Thymus (tissue), 14 donors: ENCODE measurements at places on chromosomes 16 and 17. TPM values are rescaled to one million over a fixed set of nuclear protein-coding genes. Genes with fewer than 3 reads are reported as not detected.

- no peak overlapping the region for H3K27ac ChIP-seq
- H3K4me3 ChIP-seq = no peak overlapping the region
- peaks cover 3% of the 10 kb centered on the region for H3K27me3 ChIP-seq
- no peaks in the 10 kb centered on the region for H3K36me3 ChIP-seq
- DNase-seq = no peak
Measured at GRCh38 chr17:73690676-73691075, 46.4 kb upstream of the SDK2 start.

The ABCC6 gene
- 0.09 TPM for total RNA-seq

DNA sequence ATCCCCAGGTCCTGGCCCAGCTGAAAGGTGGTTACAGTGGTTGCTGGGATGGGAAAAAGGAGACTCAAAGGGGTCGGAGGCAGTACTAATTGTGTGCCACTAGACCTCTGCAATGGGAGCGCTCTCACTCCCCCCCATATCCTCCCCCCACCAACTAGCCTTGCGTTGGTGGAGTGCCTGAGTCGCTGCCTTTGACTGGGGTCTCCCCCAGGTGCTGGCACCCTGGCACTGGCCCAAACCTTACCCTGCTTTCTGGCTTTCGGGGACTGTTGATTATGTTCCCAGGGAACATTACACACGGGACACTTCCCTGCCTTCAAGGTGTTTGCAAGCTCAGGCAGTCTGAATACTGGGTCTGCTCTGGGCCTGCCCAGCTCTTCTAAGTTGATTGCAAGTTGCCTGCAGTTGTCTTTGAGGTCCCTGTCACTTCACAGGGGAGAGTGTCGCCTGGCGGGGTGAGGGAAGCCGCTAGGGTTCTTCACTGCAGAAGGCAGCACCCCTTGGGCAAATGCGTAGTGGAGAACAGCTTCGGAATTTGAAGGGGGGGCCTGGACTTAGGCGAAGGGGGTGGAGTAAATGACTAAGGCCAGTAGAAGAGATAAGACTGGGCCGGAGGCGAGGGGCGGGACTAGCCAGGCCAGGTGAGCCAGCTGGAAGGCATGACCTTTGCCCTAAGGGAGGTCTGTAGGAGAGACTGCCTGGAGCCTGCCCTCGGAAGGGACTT lies 98.0 kb downstream of the RAB11FIP4 start:
- H3K27ac ChIP-seq = no peak overlapping the region
- H3K36me3 ChIP-seq = no peaks in the 10 kb centered on the region
- peaks cover 57% of the 10 kb centered on the region for H3K4me1 ChIP-seq
- peaks cover 6% of the 10 kb centered on the region for H3K27me3 ChIP-seq
- no peak for DNase-seq

The SPEM2 gene
- not detected for total RNA-seq

- no peaks in the 10 kb centered on the region for H3K4me1 ChIP-seq
- no peak overlapping the region for H3K4me3 ChIP-seq
- peaks cover 7% of the 10 kb centered on the region for H3K27me3 ChIP-seq
- H3K27ac ChIP-seq = no peak overlapping the region
- no peak for DNase-seq
Measured at GRCh38 chr17:74055508-74056160, 147.8 kb upstream of the RPL38 start.

DNA sequence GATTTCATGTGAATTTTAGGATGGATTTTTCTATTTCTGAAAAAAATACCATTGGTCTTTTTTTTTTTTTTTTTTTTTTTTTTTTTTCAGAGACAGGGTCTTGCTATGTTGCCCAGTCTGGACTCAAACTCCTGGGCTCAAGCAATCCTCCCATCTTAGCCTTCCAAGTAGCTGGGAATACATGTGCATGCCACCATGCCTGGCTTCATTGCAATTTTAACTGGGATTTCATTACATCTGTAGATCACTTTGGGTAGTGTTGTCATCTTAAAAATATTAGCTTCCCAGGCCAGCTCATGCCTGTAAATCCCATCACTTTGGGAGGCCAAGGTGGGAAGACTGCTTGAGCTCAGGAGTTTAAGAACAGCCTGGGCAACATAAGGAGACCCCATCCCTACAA lies 54.8 kb downstream of the TOM1L2 start:
- no peaks in the 10 kb centered on the region for H3K36me3 ChIP-seq
- no peak for DNase-seq
- H3K27ac ChIP-seq = no peak overlapping the region
- H3K27me3 ChIP-seq = no peaks in the 10 kb centered on the region

The GLIS2 gene
- total RNA-seq = 0.85 TPM
